ENCODE measurements at places on chromosomes 2 and 18.

DNA sequence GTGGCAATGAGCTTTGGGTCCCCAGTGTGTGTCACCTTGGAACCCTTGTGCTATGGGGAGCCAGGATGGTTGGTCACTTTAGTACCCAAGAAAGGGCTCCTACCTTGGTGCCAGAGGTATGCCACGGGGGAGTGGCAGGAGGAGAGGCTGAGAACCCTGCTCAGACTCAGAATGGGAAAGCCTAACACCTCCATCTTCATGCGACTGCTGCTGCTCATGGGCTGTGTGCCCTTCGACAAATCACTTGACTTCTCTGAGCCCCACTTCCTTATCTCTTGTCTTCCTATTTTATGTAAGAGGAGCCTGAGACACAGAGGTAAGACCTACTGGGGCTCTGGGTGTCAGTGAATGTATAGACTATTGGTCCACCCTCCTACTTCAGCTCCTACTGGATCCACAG lies 25.1 kb downstream of the EHD3 start:
- DNase-seq, result no peak

GRCh38 chr18:55289048-55289447 lies 298.9 kb downstream of the TCF4 start:
- DNase-seq, result no peak

- no peak for DNase-seq
These were observed 113.4 kb downstream of the PIEZO2 start for GRCh38 chr18:11035814-11036495.

DNA sequence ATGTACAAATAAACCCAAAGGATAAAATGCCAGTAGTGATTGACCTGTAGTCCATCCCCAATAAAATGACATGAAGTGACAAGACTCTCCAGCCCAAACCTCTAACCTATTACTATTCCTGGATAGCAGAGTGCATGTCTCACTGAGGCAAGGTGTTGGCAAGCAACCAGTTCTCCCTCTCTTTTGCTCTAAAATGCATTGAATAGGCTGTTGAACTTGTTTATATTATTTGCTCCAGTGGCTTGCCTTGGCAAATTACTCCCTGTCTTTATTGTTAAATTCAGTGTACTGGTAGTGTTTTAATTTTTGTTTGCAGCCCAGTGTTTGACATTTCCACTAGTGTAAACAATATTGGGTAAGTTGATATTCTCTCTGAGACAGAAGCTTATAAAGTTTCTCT lies 70.5 kb downstream of the CSRNP3 start:
- DNase-seq, result no peak

DNA sequence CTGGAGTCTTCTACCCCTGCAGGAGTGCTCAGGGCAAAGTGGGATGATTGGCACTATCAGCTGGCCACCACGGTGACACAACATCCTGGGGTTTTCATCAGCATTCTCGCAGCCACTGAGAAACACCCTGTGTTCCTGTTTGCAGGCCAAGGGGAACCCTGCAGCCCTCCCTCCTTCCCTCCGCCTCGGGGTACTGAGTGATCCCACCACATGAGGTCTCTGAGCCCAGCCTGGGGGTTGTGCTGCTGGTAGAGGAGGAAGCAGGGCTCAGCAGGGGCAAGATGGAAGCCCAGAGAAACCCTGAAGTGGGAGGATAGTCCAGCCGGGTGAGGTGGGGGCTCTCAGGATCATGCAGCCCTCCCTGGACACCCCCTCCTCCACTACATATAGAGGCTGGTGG lies at the start of gene OXER1:
Gene OXER1, minus strand, starts transcription at position 40 of the 400 bp plus-strand sequence. CDS start 73 bp downstream, outside the sequence.
- DNase-seq, result no peak
